Renal cortical epithelial cell (primary cell): ENCODE measurements at places on chromosomes 4 and X. TPM values are rescaled to one million over a fixed set of nuclear protein-coding genes. Genes with fewer than 3 reads are reported as not detected.

DNA sequence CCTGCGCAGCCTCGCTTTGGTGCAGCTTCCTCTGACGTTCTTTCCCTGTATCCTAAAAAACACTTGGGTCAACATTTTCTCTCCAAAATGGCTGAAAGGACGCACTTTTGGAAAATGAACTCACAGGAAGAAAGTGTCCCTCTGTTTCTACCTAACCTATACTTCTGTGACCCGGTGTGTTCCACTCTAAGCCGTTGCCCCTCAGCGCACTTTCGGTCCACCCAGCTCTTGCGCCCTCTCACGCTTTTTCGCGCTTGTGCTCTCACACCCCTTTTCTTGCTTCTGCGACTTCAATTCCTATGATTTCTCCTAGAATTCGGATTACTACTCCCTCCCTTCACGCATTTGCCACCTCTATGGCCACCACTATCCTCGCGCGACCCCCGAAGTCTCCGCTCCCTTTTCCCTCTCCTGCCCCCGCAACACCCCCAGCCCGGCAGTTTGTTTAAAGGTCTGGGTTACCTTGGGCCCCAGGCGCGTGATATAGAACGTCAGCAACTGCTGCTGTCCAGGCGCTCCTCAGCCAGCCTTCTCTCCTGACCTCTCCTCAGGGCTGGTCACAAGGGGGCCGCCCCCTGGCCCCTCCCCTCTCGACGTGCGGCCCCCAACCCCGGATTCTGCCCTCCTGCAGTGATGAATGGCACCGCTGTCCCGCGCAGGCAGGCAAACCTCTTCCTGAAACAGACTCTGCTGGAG lies at the start of gene USP51:
Gene USP51 (minus strand): TSS at position 535 of the 696 bp plus-strand sequence. CDS start 909 bp downstream, outside the sequence.
- peak; percentile 26 for DNase-seq

DNA sequence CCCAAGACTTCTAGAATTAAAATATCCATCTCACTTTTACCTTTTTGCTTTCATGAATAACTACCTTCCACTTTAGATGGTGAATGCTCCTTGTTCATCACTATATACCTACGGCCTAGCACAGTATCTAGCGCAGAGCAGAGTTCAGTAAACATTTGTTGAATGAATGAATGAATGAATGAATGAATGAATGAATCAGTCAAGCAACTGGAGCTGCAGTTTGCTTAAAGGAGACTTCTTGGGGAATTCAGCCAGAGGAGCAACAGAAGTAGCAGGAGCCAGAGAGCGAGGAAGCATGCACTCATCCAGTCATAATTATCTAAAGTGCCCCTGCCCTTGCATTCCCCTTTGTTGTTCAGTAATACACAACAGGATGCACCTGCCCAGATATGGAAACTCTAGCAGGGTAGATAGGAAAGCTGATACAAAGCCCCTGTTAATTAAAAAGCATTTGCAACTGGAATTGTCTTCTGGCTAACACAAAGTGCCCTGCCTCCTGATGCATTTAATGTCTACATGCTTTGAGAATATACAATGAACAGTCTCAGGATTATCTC lies 103.0 kb upstream of the MBNL3 start:
- no peak for DNase-seq

DNA sequence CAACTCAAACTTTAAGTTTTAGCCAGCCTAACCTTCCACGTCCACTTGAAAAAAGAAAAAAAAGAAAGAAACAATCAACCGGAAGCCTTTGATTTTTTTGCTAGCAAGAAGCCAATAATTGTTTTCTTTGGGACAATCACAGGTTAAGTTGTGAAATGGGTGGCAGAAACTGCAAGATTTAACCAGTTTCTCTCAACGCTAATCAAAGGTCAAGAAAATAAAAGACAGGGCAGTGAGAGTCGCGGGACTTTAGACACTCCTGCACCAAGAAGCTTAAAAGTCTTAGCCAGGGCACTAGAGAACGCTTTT lies 1.0 kb downstream of the ACSL1 start:
- DNase-seq, result no peak

- DNase-seq, result no peak
Observed at GRCh38 chr4:183843248-183843671, 61.8 kb upstream of the STOX2 start.

FGF2 gene
- total RNA-seq, result 49.1 and 86.3 TPM in 2 replicates

ZNF630 gene
- total RNA-seq, result 1.7 TPM in 2 replicates

CAPN6 gene
- 0.87 and 4.9 TPM in 2 replicates for total RNA-seq
